Muscle of back (tissue), 13 donors: ENCODE measurements at places on chromosomes 12 and 14.

DNA sequence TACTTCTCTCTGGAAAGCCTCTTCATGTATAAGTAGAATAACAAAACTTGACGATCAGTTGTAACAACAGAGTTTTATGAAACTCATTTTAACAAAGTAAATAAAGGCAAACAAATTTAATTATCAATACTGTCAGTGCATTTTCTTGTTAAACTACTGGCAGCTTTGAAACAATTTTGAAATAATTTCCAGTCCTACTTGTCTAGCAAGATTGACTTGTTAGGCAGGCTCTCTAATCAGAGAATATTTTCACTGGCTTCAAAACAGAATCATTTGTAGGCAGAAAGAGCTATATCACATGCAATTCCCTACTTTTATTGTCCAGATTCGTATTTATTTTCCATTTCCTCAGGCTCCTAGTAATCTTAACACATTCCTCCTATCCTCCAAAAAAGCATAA, 45.9 kb upstream of the SLC6A13 start:
- DNase-seq, result no peak

DNA sequence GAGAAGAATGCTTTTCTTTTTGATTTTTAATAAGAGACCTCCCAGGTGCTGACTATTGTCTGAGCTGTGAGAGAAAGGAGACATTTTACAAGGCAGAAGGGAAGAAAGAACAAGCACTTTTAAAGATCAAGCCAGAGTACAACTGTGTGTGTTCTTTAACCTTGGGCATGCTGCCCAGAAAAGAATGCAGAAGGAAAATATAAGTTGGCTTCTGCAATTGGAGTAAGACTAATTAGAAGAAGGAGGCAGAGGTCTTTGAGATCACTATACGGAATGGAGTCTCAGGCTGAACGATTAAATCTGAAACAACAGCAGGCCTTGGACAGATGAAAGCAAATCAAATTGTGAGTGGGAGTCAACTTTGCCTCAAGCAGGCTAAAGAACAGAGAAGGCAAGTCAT, 230.5 kb downstream of the ATP23 start:
- DNase-seq, result peak; percentile 70

DNA sequence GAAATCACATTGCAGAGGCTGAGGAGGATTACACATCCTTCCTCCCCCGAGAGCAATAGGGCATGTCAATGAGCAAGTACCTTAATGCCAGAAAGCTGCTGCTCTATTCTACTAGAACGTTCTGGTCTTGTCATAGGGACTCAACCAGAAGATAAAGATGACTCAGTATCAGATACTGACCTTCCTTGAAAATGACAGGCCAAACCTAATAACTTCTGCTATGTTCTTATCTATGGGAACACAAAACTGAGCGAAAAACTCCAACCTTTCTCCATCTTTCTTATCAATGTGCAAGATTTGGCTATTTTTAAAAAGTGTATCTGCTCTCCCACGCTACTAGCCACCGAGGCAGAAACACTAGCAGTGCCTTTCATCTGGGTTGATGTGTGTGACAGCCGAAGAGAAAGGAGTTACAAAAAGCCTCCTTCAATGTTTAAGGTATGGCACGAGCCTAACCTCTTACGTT, 5.5 kb downstream of the CCDC92 start:
- no peak for DNase-seq

DNA sequence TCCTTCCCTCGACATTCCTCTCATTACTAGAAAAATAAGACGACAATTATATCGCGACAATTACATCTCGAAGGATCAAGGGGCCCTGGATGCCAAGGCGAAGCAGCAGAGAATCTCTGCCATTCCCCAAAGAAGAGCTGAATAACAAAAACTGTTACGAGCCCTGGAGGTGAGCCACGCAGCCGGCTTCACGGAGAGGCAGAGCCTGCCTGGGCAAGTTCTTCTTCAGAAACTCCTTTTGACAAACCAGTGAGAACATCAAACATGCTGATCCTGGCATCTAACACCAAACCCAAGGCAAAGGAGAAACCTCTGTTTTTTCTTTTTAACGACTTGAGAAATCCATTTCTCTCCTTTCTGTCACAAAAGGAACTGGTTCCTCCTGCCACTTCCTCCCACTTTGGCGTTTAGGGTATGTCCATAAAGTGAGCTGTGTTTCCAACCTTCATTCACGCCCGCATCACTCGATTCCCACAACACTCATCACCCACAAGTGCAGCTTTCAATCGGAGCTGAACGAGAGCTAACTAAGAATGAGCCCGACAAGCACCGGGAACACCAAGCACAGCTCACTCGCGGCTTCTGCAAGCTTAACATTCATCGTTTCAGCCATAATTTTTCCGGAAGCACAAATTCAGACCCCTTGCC, 21.5 kb downstream of the CCDC88C start:
- DNase-seq, result no peak

DNA sequence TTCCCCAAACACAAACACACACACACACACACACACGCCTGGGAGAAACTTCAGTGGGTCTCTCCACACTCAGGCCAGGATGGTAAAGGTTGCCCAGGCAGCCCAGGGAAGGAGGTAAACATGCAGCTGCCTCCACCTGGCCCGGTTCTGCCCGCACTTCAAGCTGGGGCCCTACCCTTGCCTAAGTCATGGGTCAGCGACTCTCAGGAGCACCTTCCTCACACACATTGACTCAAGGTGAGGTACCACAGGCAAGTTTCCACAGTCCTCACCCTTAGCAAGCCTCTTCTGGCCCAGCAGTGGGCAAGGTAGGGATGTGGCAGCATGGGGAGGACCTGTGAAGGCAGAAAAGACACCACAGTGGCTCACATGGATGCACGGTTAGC, 14.1 kb upstream of the FAIM2 start:
- no peak for DNase-seq

- DNase-seq, result no peak
These were observed 23.1 kb upstream of the GNS start for GRCh38 chr12:64782191-64782876.

GRCh38 chr14:90726656-90727055, 89.6 kb downstream of the TTC7B start:
- DNase-seq, result peak; percentile 50

GRCh38 chr12:115857923-115858322, 419.6 kb downstream of the MED13L start:
- DNase-seq, result no peak

- peak; percentile 61 for DNase-seq
These were observed 252.1 kb upstream of the NAV3 start for GRCh38 chr12:77578466-77579220.

GRCh38 chr14:22977434-22977683, 5.0 kb downstream of the AJUBA start:
- DNase-seq, result no peak

DNA sequence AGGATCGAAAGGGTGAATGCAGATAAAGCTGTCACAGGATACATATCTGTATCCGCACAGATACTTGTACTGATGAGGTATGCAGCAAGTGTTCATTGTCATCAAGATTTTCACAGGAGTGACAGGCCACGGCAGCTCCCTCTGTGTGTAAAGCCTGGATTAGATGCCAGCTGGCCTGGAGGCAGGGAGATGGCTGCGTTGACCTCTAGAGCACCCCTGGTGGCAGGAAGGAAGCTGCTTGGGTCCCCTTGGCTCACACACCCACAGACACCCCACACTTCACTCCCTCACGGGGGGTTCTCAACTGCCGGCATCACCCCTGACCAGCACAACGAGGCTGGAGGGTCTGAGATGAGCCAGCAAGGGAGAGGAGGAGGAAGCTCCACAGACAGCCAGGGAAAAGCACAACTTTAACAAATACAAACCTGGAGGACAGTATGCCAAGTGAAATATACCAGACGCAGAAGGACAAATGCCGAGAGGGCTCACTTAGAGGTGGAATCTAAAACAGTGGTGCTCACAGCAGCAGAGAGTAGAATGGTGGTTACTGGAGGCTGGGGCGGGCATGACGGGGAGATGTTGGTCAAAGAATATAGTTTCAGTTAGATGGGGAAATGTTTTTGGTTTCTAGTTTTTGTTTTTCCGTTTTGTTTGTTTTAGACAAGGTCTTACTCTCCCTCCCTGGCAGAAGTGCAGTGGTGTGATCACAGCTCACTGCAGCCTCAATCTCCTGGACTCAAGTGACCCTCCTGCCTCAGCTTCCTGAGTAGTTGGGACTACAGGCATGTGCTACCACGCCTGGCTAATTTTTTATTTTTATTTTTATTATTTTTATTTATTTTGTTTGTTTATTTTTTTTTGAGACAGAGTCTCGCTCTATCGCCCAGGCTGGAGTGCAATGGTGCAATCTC, 45.7 kb downstream of the TEAD4 start:
- peak; percentile 37 for DNase-seq

- no peak for DNase-seq
These were observed 145.3 kb downstream of the TTLL5 start for GRCh38 chr14:75806352-75806832.

DNA sequence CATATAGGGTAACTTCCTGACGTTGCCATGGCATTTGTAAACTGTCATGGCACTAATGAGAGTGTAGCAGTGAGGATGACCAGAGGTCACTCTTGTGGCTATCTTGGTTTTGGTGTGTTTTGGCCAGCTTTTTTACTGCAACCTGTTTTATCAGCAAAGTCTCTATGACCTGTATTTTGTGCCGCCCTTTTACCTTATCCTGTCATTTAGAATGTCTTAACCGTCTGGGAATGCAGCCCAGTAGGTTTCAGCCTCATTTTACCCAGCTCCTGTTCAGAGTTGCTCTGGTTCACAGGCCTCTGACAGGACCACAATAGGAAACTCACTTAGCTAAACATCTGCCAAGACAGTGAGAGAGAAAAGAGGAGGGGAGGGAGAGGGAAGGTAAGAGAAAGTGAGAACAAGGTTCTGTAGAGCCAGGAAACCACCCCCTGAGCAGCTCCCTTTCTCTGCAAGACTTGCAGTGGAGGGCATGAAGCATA, 64.8 kb upstream of the PLEKHG3 start:
- no peak for DNase-seq

- DNase-seq, result no peak
These were observed 3.5 kb downstream of the PKP2 start for GRCh38 chr12:32893043-32893442.

DNA sequence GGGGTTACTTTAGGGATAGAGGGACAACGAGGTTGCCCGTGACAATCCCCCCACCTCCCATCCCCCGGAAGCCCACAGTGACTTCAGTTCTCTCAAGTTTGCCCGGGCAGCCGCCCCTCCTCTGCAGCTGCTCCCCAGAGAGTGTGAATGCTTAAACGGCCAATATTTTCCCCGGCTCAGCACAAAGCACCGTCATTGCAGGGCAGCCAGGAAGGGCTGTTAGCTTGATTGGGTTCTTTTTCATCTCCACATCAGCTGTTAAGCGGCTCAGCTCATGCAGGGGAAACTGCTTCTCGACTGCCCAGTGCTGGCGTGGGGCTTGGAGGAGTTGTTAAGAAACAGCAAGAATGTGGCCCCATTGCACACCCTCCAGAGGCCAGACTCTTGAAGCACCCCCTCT, 120.5 kb upstream of the NCOR2 start:
- DNase-seq, result peak; percentile 90

DNA sequence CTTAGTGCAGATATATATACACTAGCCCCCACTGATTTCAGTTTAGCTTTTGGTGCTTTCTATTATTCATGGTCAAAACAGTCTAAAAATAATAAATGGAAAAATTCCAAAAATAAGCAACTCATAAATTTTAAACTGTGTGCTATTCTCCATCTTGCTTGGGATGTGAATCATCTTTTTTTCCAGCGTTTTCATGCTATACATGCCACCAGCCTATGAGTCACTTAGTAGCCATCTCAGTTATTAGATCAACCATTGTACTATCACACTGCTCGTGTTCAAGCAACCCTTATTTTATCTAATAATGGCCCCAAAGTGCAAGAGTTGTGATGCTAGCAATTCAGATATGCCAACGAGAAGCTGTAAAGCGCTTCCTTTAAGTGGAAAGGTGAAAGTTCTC, 73.9 kb upstream of the KRR1 start:
- DNase-seq, result no peak

GRCh38 chr12:125573271-125573670, 508.0 kb downstream of the AACS start:
- DNase-seq, result no peak

DNA sequence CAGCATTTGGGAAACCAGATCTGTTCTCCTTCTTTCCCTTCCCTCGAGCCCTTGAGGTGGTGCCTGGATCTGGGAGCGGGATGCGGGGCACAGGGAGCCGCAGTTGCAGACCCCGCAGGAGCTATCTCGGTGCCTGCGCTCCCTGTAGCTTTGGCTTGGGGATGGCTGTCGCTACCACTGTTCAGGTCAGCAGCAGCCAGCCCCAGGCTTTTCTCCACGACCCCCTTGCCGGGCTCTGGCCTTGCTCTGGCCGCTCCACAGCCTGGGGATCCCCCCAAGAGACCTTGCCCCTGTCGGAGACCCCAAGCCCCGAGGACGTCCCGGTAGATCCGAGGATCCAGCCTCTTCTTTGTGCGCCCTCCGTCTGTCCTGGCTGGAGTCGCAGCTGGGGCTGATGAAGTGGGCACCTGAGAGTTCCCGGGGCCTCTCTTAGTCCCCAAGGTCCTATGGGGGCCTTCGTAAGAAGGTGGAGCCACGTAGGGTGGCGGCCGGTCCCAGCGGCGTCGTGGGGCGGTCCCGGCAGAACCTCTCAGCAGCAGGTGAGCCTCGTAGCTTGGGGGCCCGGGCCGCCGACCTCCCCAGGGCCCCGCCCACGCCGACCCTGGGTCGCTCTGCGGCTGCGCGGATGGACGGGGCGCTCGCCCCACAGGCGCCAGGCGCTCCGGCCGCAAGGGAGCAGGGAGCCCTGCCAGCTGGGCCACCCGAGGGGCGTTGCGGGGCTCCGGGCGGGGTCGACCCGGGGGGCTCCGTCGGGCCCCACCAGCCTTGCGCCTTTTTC, 1.3 kb downstream of the DDN start:
- peak; percentile 50 for DNase-seq

- DNase-seq, result no peak
These were observed 105.8 kb upstream of the SINHCAF start for GRCh38 chr12:31431721-31432240.

- DNase-seq, result peak; percentile 83
These were observed 26.9 kb downstream of the FBXW8 start for GRCh38 chr12:116937640-116938039.

DNA sequence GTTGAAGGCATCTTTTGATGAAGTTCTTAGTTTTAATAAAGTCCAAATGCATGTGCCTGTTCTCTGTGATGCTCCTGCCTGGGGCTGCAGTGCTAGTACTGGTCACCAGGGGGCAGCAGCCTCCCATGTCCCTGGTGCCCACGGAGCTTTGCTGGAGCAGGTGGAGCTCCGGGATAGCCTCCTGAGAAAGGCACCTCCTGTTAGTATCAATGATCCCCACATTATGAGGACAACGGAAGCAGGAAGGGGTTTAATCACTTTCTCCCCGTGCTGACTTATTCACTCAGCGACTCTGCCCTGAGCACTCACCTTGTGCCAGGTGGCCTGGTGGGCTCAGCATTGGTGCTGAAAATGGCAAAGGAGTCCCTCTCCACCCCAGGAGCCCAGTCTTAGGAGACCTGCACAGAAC, 123.0 kb upstream of the PZP start:
- DNase-seq, result peak; percentile 74

- no peak for DNase-seq
These were observed 103.0 kb downstream of the NDUFA12 start for GRCh38 chr12:94900496-94900895.

GRCh38 chr12:63941166-63941800, 96.8 kb downstream of the SRGAP1 start:
- no peak for DNase-seq

- DNase-seq, result peak; percentile 42
These were observed 65.9 kb downstream of the FOXN3 start for GRCh38 chr14:89351221-89351515.

- no peak for DNase-seq
These were observed 40.1 kb upstream of the BCL11B start for GRCh38 chr14:99312106-99312505.
